ENCODE measurements at places on chromosomes 5 and 9.
A peak's percentile ranks its signal among the peaks of the same experiment; 100 is the strongest.

DNA sequence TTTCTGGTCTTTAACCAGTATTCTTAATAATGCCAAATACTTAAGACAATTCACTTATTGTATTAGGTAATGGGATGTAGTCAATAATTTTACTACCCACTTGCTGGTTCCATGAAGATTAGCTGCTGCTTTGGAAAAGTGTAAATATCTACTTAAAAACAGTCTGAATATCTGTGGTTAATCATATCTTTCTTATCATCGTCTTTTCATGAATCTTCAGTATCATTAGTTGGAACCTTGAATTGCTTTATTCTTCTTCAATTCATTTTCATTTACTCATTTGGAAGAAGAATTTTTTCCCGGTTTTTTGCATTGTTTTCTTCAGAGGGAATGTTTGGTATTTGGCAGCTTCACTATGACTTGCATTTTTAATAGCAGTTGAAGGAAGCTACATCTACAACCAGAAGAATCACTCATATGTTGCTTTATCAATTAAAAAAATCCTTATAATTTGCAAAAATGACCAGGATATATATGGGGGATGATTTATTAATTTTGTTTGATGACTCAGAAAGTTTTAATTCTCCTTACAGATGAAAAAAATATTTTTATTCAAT lies 1398.3 kb upstream of the CDH6 start:
- DNase-seq: no peak

DNA sequence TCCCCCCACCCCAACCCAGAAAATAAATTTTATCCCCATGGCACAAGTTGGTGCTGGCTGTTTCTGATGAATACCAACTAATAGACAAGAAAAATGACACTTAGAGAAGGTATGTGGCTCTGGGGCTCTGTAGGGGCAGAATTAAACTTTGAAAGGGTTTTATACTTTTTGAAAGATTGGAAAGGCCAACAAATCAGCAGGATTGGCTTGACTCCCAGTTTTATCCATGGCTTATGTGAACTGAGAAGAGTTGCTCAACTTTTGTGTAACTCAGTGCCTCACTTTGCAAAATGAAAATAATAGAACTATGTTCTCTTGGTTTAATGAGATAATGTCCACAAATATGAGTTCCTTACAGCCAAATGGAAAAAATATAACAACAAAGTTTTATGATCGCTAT lies 288.9 kb upstream of the KIF2A start:
- no peak for DNase-seq

DNA sequence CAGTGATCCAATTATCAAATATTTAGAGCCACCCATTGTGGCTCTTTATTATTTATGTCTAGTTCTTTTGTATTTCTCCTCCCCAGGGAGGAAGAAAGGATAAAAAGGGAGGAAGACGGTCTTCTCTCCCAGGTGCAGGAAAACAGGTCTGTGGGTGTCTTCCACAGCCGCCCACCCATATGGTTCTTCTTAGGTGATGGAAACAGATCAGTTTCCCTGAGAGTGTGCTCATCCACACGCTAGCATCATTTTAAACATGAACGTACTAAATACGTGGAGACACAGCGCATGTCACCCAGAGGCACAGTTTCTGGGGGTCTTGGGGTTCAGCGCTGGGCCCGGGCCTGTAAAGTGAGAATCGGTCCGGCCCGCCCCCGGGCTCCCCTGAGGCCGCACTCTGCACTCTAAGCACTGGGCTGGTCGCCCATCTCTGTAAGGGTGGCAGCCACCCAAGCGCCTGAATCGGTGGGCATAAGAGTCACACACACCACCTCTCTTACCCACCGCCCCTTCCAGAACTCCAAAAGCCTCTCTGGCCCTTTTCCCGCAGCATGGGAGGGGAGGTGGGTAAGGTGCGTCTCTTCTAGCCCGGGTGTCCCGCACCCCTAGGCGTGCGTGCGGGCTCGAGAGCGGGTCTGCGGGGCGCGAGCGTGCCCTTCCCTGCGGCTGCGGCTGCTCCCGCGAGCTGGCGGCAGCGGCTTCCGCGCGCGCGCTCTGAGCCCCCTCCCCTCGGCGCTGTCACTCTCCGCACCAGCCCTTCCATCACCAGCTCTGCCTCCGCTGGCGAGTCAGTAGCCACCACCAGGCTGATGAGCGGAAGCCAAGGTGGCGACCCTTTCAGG lies 1.3 kb downstream of the PTCH1 start:
- peak; percentile 50 for DNase-seq

DNA sequence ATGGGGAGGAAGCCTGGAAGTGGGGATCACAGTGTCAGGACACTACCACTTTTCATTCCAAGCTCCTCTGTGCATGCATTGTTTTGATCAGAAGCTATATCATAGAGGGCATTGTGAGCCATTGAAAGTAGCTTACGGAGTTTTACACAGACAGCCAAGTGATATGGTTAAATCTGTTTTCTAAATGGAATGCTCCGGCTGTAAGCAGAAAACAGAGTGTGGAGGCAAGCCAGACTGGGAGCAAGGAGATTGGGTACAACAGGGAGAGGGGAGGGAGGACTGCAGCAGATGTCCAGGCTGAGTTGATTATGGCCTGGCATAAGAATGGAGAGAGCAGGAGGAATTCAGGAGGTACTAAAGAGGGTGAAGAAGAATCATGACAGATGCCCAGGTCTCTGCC lies 15.5 kb upstream of the SOWAHA start:
- DNase-seq: no peak

DNA sequence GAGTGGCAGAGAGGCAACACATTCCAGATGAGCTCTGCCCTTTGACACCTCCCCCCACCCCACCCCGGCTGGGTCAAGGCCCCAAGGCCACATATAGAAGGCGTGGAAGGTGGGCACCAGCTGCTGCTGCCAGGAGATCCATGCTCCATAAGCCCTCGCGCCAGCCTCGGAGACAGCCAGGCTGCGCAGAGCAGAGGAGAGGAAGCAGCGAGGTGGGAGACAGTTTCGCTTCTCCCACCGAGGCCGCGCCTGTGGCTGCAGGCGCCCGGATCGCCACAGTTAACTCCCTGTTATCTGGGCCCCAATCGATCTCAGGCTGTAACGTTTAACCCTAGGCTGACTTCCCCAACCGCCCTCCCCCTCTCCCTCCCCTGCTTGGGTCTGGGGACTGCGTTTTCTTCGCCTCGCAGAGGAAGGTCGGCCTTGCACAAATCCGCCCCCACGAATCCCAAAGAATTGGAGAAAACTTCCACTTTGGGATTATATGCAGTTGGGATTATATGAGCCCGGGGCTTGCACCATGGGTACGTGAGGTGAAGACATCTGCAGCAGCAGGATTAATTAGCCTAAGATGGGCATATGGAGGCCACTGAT lies 1.1 kb upstream of the CXXC5 start:
- no peak for DNase-seq

GRCh38 chr9:86077276-86077675 lies 22.1 kb downstream of the GOLM1 start:
- no peak for DNase-seq

- no peak for DNase-seq
These were observed 87.9 kb downstream of the MRPS27 start for GRCh38 chr5:72231991-72232703.

- DNase-seq: no peak
These were observed 31.2 kb upstream of the NDUFB6 start for GRCh38 chr9:32603914-32604852.

- DNase-seq: no peak
These were observed 14.3 kb upstream of the RANBP6 start for GRCh38 chr9:6029604-6030274.

GRCh38 chr9:114311571-114312512 lies 11.1 kb upstream of the ORM1 start:
- no peak for DNase-seq

DNA sequence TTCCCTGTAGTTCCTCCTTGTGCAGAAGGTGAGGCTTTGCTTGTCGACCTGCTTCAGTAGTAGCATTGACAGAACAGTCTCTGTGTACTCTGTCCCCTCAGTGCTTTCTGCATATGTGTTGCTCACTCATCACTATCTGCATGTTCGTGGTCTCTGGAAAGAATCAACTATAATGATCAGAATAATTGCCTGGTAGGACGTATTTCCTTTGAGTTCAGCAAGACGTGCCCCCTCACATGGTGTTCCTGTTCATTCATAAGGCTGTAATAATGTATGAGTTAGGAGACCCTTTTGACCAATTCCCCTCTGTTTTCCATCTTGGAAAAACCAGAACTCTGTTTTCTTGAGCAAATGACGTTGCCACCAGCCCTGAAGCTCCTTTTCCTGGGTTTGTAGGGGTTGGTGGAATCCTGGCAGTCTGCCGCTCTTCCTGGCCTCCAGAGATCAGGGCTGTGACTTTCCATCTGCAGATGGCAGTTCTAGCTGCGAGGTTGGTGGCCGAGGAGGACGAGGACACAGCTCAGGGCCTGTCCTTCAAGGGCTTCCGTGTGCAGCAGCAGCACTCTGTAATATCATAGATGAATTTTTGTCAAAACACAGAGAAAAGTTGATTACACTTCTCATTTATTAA lies 61.9 kb downstream of the EXOSC2 start:
- DNase-seq: no peak

DNA sequence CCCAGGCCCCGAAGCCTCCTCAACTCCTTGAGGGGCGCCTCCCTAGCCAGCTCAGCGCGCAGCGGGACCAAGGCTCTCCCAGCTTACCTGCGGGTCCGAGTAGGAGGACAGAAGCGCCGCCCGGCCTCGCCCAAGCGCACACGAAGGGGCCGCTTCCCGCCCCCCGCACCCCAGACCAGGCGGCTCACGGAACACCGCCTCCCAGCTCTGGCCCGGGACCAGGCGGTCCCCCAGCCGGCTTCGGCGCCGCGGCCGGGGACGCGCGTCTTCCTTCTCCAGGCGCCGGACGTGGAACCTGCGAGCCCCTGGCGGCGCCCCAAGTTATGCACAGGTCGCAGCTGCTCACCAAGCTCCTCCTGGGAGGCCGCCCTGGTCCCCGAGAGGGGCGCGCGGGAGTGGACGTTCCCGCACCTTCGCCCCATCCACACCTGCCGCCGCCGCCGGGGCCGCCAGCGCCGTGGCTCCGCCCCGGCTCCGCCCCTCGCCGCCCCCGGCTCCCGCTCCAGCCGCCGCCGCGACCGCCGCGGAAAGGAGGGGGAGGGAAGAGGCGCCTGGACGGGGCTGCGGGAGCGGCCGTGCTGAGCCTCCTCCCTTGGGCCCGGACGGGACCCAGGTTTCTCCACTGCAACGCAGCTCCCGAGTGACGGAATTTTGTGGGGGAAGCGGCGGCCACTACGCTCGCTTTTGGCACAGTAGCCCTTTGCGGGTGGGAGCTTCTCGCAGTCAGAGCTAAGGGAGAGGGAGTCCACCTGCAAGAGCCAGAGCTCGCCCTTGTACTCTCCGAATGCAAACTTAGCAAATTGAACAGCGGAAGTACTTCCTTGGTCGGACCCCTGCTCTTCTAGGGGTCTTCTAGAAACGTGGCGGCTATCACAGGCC lies 77.5 kb upstream of the IFNE start:
- peak; percentile 58 for DNase-seq

DNA sequence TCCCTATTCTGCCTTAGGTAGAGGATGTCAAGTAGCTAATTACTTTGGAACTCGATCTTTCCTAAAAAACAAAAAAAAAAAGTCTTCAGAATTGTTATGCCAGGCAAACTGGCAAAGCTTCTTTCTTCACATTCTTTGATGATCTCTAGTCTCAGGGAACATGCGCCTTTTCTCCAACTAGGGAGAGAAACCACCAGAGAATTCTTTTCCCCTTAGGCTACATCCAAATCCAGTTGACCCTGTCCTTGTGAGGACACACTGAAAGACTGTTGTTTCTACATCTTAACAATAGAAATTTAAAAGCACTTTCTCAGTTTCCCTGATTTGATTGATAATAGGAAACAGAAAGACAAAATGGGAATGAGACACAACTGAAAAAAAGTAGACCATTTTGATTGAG lies 94.7 kb upstream of the ITGA2 start:
- no peak for DNase-seq

DNA sequence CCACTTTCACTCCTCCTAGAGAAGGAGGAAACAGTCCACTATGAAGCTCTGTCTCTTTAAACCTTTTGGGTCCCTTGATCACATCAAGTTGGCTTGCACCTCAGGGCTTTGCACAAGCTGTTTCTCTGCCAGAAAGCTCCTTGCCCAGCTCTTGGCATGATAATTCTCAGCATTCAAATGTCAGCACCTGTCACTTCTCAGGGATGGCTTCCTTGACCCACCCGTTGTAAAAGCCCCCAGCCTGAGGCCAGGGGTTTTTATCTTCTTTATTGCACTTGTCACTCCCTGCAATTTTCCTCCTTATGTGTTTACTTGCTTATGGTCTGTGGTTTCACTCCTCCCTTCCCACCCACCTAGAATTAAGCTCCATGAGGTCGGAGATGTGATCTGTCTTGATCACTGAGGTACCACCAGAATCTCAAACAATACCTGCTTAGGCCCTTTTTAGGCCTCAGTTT lies 200.7 kb upstream of the TBC1D2 start:
- no peak for DNase-seq

DNA sequence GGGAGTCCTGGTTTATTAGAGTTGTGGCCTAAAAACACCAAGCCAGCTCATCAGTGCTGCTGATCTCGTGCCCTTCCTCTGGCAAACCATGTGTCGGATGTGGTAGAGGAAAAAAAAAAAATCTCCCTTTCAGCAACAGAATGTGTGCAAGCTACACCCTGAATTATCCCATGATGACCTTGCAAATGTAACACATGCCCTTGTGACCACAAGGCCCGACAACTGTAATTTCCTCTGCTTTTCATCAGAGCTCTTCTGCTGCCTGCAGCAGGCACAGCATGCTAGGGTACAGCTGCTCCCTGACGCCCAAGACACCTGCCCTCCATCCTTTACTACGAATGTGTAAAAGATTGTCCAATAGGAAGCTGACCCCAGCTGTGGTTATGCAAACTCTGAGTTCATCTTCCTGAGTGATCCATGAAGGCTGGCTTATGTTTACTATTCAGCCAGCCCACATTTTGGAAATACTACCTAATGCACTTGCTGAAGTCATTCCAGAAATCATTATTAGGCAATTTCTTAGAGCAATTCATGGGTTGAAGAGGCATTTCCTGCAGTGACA lies 14.6 kb upstream of the BNC2 start:
- DNase-seq: no peak

DNA sequence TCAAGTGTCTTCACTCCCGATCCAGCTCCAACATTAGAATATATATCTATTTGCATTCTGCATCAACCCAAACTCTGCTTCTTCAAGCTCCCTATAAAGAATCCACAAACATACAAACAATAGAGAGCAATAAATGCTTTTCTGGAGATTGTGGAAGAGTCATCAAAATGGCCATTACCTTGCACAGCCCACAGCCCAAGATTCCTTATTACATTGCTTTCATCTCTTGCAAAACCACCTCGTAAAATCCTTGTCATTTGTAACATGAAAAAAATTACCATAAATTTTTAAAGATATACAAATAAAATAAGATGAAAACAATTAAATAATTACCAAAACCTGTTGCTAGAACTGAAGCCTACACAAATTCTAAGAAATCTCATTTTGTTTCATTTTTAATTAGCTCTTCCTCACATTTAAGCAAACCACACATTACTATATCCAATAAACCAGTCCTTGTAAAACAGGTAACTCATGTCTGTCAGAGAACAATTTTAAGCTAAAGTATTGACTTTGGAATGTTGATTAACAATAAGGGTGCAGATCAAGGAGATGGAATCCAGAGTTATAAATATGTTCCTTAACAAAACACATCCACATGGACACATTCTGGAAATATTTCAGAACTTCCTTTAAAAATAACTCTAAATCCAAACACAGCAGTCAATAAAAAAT lies 7.1 kb downstream of the SPINK9 start:
- no peak for DNase-seq

GRCh38 chr9:136133191-136133958 lies 14.7 kb upstream of the TMEM250 start:
- peak; percentile 43 for DNase-seq

GRCh38 chr5:154273028-154273617 lies 82.6 kb downstream of the GALNT10 start:
- DNase-seq: no peak

All from CD4-positive, alpha-beta T cell treated with Interleukin-6 for 4 hours (primary cell).